ENCODE measurements at places on chromosomes 12 and 14. TPM values are rescaled to one million over a fixed set of nuclear protein-coding genes. Genes with fewer than 3 reads are reported as not detected.
A peak's percentile ranks its signal among the peaks of the same experiment; 100 is the strongest.

GRCh38 chr14:44669496-44669895 lies 162.4 kb upstream of the FSCB start:
- DNase-seq, result no peak

LYZ gene
- not detected for total RNA-seq

- DNase-seq, result no peak
These were observed 68.5 kb downstream of the FBXO34 start for GRCh38 chr14:55339770-55340169.

MSRB3 gene
- 55.1 TPM for total RNA-seq

- no peak for DNase-seq
These were observed 150.8 kb downstream of the HELB start for GRCh38 chr12:66453120-66453519.

TGM1 gene
- total RNA-seq, result 0.36 TPM

DNA sequence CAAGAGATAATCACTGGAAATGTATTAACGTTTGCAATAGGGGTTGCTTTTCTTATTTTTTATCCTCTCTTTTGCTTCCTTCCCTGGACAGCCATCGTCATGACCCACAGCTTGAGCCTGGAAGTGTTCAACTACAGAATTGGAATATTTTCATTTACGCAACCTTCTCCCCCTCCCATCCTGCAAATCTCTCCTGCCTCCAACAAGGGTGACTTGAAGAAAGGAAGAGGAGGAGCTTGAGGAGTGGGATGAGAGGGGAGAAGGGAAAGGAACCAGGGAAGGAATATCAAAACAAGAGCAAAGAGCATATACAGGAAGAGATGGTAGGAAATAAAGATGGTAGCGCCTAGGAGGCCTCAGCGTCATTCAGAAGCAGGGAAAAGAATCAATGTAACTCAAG lies 1.6 kb upstream of the MANSC4 start:
- peak; percentile 47 for DNase-seq

DNA sequence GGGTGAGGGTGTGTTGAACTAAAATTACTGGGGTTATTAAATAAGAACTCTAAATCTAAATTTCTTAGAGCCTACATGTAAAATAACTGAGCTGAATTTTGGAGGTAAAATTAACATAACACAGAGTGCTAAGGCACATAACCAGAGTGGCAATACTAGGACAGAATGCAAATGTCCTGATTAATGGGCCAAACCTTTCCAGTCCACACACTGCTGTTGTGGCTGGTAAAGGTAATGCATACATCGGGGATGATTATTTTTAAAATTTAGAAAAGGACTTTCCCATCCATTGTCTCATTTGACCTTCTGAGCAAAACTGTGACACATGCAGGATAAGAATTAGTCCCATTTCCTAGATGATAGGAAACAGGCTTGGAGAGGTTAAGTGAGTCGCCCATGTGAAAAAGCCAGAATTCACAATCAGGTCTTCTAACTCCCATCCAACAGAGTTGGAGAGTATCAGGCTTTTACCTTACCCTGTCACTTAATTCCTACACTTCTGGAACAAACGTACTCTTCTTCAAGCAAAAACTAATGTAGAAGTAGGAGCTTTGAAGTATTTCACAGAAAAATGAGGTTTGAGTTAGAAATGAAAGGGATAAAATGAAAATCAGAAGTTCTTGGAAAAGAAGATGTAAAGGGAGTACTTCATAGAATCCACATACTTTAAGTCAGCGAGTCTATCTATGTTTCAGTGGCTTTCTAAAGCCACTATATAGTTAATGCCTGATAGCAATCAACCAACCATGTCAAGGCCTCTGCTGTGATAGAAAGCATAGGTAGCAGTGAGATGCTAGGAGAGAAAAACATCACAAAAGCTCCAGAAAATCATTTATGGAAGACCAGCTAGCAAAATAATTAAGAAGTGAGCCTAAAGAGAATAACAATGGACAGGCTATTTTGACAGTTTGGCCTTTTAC lies 334.9 kb upstream of the DIO2 start:
- DNase-seq, result no peak

DNA sequence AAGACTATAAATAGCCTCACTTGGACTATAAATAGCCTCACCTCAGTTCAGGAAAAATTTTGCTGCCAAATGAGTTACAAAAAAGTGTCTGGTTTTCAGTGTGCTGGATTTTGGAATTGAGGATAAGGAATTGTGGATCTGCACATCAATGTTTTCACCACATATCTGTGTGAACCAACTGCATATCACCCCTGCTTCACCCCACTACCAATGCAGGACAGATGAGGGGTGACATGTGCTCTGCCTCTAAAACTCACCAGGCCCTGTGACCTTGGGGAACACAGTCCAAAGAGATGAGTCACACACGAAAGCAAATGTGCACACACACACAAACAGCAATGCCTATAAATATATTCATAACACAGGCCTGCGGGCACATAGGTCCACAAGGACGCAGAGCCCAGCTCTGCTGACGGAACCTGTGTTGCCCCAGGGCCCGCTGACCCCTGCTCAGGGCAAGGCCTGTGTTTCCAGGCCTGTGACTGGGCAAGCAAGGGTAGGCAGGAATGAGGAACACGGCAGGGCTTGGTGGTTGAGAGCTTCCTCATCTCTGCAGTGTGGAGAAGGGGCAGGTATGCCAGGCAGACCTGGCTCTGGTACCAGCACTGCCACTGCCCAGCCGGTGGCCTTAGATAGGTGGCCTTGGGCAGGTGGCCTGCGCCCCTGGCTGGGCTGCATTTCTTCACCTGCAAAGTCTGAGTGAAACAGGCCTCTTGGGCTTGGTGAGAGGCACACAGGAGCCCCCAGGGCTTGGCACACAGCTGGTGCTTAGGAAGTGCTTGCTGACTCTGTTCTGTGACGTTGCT lies 82.4 kb downstream of the ARL6IP4 start:
- DNase-seq, result peak; percentile 63

RERGL gene
- not detected for total RNA-seq

DNA sequence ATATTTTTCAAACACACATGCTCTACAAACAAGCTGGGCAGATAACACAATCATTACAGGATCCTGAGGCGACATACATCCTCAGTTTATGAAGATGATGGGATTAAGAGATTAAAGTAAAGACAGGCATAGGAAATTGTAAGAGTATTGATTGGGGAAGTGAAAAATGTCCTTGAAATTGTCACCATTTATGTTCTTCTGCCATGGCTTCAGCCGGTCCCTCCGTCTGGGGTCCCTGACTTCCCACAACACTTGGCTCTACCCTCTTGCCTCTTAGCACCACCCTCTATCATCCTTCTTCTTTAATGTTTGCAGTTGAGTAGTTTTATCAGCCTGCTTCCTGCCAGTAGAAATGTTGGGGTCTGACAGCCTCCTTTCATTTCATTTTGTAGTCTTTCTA lies 244.4 kb downstream of the DAD1 start:
- no peak for DNase-seq

GRCh38 chr12:131687346-131688125 lies 23.4 kb upstream of the SFSWAP start:
- no peak for DNase-seq

- no peak for DNase-seq
These were observed 6.7 kb upstream of the RNASE10 start for GRCh38 chr14:20498622-20499021.

DNA sequence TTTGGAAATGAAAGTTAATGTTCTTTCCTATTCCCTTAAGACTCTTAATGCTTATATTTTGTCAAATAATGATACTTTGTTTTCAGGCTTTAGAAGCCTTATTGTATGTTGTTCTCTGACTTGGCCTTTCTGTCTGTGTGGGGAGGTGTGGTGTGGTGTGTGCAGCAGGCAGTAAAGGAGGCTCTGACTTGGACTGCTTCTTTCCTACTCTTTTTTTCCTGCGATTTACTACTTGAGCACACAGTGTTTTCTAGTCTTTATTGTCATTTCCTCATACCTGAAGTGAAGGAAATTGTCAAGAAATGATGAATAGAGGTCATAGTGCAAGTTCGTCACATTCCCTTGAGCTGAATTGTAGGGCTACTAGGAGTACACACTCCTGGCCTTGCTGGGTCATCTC lies 26.9 kb downstream of the PIWIL1 start:
- no peak for DNase-seq

DNA sequence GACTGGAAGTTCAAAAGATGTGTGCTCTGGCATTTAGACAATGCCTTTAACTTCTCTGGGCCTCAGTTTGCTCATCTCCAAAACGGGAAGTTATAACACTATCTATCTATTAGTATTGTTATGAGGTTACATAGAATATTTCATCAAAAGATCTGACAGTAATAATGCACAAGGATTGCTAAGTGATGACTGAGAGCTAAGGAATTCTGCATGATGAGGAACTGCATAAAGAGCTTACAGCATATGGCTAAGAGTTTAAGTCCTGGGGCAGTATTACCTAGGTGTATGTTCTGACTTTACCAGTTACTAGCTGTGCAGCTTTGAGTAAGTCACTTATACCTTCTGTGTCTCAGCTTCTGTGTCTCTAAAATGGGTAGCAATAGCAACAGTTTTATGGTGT lies 160.1 kb upstream of the TMPO start:
- DNase-seq, result peak; percentile 25

DNA sequence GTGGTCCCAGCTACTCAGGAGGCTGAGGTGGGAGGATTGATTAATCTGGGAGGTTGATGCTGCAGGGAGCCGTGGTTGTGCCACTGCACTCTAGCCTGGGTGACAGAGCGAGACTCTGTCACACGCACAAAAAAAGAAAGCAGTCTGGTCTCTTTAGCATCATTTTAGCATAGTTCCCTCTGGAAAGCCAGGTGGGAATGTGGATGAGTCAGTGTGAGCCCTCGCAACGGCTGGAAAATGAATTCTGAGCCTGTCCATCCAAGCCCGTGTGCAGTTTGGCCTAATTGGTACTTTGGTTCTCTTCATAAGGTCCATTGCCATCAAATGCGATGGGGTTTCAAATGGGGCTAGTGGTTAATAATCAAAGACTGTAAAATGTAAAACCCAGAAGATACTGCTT lies 2.4 kb downstream of the MYL2 start:
- no peak for DNase-seq

DNA sequence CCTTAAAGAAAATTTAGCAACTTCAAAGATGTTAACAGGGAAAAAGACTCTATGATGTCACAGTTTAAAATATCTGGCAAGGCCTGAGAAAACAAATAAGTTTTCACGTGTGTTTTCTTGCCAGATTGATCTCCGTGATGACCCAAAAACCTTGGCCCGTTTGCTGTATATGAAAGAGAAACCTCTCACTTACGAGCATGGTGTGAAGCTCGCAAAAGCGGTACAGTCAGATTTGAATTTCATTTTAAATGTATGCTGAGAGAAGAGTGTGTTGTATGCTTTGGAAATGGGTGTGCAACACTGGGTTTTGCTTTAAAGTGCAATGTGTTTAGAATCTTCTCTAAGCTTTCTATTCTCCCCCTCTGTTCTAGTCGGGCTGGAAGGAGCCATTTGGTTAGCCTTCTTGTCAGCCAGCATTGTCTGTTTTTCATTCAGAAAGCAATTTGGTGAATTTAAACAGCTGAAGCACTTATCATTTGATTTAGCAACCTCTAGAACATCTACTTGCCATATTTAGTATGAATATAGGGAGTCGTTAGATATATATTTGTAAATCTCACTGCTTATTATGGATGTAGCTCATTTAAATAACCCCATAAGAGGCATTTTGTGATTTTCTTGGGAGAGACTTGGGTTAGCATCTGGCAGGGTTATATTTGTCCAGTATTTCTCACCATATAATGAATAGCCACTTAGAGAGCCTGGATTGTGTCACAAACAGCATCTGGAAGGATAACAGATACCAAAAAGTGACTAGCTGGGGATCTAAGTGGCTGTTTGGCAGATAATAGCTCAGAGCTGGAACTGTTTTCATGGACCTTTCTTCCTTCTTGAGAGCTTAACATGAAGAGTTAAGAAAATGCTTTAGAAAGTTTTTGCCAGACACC lies 35.5 kb downstream of the GPHB5 start:
- peak; percentile 26 for DNase-seq

GRCh38 chr12:129049917-129050316 lies 196.6 kb downstream of the GLT1D1 start:
- DNase-seq, result no peak

A2M gene
- total RNA-seq, result 0.54 TPM

GRCh38 chr12:121947981-121948380 lies 29.6 kb downstream of the CFAP251 start:
- no peak for DNase-seq

DNA sequence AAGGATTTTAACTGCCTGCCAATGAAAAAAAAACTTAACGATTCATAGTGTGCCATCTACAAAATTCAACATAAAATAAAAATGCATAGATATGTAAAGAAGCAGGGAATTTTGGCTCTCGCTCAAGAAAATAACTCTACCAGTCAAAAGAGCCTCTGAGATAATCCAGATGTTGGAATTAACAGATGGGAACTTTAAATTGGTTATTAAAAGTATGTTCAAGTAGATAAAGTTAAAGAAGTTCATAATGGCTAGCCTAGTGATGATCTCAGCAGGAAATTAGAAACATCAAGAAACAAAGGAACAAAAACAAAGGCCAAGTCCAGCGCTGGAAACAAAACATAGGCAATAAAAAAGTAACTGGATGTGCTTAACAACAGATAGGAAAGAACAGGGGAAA lies 23.1 kb downstream of the PIK3C2G start:
- peak; percentile 53 for DNase-seq

- DNase-seq, result no peak
These were observed 710.2 kb downstream of the TRHDE start for GRCh38 chr12:72982356-72982755.

IPO8 gene
- 49.8 TPM for total RNA-seq

PTGR2 gene
- 4.4 TPM for total RNA-seq

GPD1 gene
- total RNA-seq, result 0.36 TPM

FGD6 gene
- total RNA-seq, result 12.5 TPM

GRCh38 chr12:3150931-3151835 lies 74.0 kb downstream of the TSPAN9 start:
- DNase-seq, result peak; percentile 69

DNA sequence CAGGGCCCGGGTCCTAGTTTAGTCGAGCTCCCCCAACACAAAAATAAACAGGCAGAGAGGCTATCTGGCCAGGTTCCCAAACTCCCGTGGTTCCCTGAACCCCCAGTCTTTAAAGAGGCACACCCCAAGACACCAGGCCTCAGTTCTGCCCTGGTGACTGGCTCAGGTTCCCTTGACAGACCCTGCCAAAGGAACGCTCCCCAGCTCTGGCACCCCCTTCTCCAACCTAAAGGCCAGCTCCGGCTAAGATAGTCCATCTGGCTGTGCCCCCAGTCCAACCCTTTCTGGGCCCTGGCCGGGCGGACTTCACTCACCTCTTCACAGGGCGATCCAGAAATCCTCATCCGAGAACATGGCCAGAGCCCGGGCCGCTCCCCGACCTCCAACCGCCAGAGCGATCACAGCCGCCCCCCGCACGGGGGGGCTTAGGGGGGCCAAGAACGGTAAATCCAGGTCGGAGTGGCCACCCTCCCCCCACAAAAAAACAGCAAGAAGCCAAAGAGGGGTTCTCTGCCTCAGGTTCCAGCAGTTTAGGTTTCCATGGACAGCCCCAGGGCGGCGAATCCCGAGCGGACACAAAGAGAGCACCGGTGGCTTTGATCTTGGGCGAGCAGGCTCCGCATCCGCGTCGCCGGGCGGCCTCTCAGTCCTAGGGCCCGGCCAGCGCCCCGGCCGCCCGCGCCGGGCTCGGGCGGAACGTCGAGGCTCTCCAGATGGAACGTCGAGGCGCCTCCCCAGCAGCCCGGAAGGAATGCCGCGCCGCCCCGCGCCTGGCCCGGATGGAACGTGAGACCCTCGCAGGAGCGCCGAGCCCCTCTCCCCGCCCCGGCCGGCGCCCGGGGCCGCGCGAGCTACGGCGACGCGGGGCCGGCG lies 1.1 kb downstream of the KMT2D start:
- DNase-seq, result no peak
